ENCODE measurements at places on chromosomes 5 and 9.

DNA sequence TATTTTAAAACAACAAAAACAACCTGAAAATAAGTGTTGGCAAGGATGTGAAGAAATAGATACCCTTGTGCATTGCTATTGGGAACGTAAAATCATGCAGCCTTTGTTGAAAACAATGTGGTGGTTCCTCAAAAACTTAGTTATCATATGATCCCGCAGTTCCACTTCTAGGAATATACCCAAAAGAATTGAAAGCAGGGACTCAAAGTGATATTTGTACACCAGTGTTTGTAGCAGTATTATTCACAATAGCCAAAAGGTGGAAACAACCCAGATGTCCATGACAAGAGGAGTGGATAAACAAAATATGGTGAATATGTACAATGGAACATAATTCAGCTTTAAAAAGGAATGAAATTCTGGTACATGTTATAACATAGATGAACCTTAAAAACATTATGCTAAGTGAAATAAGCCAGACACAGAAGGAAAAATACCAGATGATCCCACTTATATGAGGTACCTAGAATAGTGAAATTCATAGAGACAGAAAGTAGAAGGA is 29.0 kb downstream of the IRF1 start:
- no peak for DNase-seq

GRCh38 chr5:38197118-38197517 is 61.2 kb upstream of the EGFLAM start:
- no peak for DNase-seq

DNA sequence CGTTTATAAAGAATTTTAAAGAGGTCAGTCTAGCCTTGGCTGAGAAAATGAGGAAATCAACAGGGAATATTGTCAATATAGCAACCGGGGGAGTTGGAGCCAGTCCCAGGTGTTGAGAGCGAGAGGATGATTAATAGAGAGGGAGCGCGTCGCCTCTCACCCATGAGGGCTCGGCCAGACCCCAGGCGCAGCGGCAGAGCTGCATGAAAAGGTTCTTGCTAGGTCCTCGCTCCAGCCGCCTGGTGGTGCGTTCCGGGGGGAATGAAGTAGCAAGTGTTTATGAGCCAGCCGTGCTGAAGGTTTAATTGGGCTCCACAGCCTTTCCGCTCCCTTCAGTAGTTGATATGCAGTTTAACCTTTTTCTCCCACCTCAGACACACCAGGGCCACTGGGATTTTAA is 167.3 kb upstream of the IRX1 start:
- DNase-seq = no peak

- DNase-seq = no peak
Observed at GRCh38 chr5:181203777-181204112, 1.3 kb downstream of the TRIM7 start.

GRCh38 chr5:79112703-79113058 is 1.1 kb downstream of the BHMT start:
- no peak for DNase-seq

- DNase-seq = no peak
Observed at GRCh38 chr9:129987941-129988340, 55.0 kb downstream of the FNBP1 start.

- DNase-seq = no peak
Observed at GRCh38 chr5:157911568-157911967, 52.6 kb upstream of the CLINT1 start.

- no peak for DNase-seq
Observed at GRCh38 chr5:140301136-140301535, 1.8 kb downstream of the PFDN1 start.

DNA sequence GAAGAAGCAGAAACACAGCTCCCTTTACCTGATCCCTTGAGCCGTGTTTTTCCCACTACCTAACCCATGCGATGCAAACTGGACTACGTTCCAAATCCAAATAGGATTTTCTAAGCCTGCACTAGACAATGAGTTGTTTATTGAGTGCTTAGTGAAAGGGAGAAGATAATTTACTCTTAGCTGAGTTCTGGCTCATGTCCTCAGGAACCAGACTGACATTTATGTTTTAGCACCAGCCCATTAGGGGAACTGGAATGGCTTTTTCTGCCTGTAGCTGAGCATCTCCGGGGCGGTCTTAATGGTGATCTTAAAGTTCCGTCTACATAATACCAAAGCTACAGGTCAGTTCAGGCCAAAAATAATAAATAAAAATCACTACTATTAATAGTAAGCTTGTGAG is 81.5 kb downstream of the SH3TC2 start:
- no peak for DNase-seq

DNA sequence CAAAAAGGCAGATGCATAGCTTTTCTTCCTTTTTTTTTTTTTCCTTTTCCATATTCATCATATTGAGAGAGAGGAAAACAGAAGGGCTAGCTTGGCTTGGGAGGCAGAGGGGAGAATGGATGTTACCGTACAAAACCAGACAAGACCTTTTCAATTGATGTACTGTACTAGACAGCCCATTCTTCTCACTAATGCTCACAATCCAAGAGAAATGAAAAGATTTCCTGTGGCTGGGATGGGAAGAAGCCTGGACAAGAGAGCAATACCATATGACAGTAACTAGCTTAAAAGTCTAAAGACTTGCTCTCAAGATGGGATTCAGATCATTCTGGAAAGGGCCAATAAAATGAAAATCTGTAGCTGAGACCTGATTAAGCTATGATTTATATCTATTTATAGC is 3.4 kb downstream of the CEMIP2 start:
- DNase-seq = no peak

DNA sequence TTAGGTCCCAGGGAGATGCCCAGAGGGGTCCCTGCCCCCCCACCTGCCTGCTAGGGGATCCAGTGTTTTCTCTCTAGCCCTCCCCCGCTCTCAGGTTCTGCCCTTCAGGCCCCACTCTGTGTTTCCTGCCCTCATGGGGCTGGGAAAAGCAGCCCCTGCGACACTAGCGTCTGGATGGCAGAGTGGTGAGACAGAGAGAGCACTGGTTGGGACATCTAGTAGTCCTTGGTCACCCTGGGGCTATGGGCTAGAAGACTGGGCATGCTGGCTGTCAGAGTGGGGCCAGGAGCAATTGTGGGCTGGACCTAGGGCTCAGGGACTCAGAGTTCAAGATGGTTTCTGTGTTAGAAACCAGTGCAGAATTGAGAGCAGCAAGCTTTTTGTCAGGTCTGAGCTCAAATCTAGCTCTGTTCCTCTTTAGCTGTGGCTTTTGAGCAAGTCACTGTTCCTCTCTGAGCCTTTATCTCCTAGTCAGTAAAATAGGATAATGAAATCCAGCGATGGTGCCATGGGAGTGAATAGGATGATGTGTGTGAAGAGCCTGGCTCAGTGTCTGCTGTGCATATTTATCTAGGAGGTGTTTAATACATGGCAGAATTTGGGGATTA is 39.0 kb downstream of the RGS3 start:
- no peak for DNase-seq

DNA sequence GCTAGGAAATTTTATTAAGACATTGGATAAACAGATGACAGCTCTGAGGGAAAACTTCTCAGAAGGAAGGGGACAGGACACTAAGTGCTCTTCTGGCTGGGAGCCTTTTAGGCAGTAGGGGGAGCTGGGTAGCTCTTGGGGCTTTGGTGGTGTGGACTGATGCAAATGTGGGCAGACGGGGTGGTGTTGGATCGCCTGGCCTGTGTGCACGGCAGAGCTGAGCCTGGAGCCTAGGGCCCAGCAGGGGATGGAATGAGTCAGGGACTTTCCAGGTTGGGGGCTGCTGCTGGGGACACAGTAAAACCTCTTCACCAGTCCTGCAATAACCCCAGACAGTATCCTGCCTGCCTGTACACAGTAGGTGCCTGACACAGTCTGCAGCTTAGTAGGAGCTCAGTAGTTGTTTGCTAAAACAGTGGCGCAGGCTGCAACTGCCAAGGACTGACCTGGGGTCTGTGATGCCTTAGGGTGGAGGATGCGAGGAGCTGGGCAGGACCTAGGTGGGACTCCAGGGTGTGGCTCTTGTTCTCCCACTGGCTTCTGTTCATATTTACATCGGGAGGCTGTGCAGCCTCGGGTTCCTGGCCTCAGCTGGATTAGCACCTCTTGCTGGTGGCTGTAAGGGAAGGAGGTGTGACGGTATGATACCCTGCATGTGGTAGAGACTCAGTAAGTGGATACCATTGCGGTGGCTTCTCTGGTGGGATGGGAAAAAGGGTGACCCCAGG is 83.8 kb downstream of the DAB2IP start:
- no peak for DNase-seq

DNA sequence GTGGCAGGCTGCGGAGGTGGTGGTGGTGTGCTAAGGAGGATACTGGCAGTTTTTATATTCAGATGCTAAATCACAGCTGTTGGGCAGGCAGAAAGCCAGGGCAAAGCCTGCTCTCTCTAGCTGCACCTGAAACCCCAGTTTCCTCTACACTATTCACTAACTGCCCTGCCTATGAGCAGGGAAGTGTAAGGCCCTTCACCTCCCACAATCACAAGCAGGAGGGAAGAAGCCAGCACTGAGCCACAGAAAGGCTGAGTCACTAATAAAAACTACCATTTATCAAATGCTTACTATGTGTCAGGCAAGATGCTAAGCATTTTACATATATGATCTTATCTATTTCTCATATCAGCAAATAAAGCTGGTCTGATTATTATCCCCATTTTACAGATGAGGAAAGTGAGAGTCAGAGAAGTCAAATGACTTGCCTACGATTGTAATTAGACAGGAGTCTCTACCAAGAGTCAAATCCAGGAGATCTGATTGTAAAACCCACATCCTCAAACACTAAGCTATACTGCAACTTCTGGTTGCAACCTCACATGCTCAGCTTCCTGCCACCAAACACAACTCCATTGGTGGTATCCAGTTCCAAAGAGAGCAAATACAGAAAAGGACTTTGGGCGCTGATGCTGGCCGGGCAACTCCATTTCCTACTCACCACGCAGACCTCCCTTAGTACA is 17.7 kb upstream of the IL6ST start:
- no peak for DNase-seq

- no peak for DNase-seq
Observed at GRCh38 chr9:99778836-99779235, 42.8 kb upstream of the NR4A3 start.

- DNase-seq = no peak
Observed at GRCh38 chr9:76215066-76215465, 179.2 kb downstream of the RFK start.

- no peak for DNase-seq
Observed at GRCh38 chr5:118295045-118295444, 693.3 kb downstream of the DTWD2 start.

- no peak for DNase-seq
Observed at GRCh38 chr5:35203403-35203802, 26.9 kb downstream of the PRLR start.

DNA sequence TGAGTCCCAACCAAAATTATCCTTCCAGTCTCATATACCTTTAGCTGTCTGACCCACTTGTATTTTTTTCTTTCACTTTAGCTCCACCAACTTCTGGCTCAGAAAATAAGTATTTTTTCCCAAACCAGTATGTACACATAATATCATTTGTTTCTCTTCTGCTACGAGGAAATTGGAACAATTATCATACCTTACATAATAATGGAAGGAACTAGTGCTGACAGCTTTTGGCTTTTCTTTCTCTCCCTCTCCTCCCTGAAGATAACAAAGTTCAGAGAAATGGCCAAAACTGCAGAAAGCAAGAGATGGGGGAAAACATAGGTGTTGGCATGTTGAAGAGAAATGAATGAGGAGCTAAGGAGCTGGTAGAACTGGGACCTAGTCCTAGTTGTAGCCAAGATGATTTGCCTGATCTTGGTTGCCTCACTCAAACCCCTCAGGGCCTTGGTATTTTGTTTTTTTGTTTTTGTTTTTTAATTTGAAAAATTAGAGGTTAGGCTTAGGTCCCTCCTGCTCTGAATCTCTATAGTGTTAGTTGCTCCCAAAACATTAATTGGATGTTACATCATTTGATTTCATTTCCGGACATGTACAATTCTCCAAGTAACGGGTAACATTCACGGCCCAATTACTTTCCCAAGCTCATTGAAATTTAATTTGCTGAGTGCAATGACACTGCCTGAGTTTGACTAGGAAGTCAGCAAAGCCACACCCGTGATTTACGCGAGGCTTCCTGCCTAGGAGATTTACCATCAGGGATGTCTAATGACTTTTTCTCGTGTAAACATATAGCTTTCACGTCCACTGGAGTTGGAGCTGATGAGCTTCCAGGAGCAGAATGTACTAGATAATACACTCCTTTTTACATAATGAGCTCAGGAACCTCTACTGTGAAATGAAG is 291.6 kb downstream of the TLE1 start:
- no peak for DNase-seq

DNA sequence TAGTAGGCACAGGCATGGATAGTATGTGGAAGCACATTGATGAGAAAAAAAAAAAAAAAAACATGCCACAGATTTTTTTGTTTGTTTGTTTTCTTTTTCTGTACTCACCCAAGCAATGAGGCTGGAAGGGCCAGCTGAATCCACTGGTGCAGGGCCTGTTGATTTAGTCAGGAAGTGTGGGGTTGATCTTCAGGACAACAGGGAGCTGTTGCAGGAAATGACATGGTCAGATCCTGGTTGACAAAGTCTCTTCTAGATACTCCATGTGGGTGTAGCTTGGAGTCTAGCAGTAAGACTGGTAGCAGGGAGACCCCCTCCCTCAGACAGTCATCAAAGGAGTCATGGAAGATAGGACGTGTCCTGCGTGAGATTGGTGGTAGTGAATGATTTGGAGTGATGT is 191.8 kb downstream of the PAPPA start:
- DNase-seq = no peak

DNA sequence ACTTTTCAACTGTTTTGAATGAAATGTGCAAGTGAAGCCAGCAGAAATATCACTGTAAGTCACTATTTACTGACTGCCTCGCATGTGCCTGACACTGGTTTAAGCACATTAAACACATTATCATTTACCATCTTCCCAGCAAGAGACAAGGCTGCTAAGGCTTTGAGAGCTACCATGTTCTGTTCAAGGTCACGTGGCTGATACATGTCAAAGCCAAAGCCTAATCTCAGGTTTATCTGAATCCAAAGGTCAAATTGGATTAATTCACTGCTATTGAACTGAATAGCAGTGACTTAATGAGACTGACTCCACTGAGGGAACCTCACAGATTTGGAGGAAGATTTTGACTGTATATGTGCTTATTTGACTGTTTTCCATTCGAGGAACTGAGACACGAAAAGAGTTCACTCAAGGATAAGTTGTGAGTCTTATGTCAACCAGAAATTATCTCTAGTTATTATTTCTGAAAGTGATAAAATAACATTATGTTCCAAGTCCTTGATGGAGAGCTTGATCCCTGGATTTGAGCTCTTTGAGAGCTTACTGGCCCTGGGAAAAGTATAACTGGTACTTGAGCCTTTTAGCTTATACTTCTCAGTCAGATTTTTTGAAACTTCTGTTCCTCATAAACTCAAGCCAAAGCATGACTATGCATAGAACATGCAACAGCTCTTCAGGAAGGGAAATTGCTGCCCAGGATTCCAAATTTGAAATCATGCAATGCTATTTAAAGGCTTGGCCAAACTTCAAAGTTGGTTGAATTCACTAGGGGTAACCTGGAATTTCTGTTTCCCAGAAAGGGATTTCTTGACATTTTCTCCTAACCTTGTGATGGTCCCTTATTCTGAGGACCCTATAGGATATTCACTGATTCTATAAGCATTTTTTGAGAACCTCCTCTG is 23.4 kb upstream of the ARHGAP26 start:
- no peak for DNase-seq

GRCh38 chr5:40041452-40041851 is 616.7 kb upstream of the DAB2 start:
- DNase-seq = no peak

Data from aorta (tissue), 5 donors.